ENCODE measurements at places on chromosomes 11 and 22.

DNA sequence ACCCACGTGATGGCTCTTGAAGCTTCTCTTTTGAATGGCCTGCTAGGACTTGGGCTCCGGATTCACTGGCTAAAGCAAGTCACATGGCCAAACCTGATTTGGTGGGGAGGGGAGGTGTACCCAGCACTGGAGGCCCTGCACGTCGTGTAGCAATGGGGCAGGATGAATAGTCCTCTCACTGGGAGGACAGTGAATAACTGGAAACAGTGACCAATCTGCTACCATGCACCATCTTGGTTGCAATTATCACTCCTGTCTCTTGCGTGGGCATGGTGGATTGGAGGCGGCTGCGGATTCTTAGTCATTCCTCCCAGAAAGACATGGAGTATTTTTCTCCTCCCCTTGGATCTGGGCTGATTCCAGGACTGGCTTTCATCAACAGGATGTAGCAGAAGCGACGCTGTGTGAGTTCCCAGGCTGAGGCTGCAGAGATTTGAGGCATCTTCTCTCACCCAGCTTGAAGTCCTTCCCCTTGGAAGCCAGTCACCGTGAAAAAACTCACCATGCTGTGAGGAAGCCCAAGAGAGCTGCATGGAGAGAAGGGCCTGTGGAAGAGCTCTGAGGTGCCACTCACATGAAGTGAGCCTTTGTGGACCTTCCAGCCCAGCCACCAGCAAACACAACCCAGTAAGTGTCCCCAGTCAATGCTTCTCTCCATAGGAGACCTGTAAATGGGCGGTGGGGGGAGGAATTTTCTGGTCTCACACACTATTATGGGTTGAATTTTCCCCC lies 70.4 kb downstream of the IGLL1 start:
- DNase-seq = no peak
- no peaks in the 10 kb centered on the region for H3K4me1 ChIP-seq
- no peak overlapping the region for H3K27ac ChIP-seq
- H3K27me3 ChIP-seq = peaks cover 66% of the 10 kb centered on the region
- no peaks in the 10 kb centered on the region for H3K36me3 ChIP-seq

DNA sequence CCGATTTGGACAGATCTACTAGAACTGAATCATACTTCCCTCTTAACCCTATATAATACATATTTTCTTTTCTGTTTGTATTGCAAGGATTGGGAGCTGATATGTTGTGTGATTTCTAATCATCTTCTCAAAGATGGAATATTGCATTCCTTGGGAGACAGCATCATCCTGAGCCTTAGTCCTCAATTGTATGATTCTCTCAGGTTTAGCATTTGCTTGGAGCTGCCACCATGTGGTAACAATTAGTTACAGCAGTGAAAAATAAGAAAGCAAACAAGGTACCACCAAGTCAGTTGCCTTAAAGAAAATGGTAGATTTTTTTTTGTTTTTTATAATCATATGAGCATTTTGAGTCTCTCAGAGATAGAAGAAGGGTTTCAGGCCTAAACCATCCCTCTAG lies 11.9 kb downstream of the SNX19 start:
- H3K27me3 ChIP-seq = no peaks in the 10 kb centered on the region
- H3K4me3 ChIP-seq = no peak overlapping the region
- DNase-seq = no peak
- H3K27ac ChIP-seq = no peak overlapping the region
- H3K36me3 ChIP-seq = peaks cover 44% of the 10 kb centered on the region
- H3K4me1 ChIP-seq = peaks cover 15% of the 10 kb centered on the region

DNA sequence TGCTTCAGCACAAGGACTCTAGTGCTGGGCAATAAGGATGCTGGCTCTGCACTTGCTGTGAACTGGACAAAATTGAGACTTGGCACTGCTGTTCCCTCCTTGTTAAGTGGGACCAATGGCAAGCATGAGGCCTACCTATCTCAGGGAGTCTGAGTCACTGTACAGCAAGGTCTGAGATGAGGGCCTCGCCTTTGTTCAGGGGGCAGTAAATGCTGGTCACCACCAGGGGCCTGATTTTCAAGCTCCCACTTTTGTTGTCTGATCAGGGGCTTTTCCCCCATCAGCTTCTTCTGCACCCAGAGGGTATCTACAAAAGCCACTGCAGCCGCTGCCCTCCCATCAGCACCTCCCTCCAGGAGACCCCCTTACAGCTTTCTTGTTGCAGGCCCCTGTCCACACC lies 22.8 kb downstream of the DHCR7 start:
- H3K4me3 ChIP-seq = no peak overlapping the region
- H3K27me3 ChIP-seq = peaks cover 5% of the 10 kb centered on the region
- H3K27ac ChIP-seq = no peak overlapping the region
- no peaks in the 10 kb centered on the region for H3K36me3 ChIP-seq
- DNase-seq = no peak

- no peaks in the 10 kb centered on the region for H3K4me1 ChIP-seq
- peaks cover 9% of the 10 kb centered on the region for H3K27me3 ChIP-seq
- H3K27ac ChIP-seq = no peak overlapping the region
- no peak for DNase-seq
Measured at GRCh38 chr11:114594703-114595102, 883 bp downstream of the NXPE4 start.

- H3K36me3 ChIP-seq = peaks cover 39% of the 10 kb centered on the region
- no peaks in the 10 kb centered on the region for H3K4me1 ChIP-seq
- no peak overlapping the region for H3K4me3 ChIP-seq
- no peak for DNase-seq
Measured at GRCh38 chr11:76523147-76523546, 78.3 kb downstream of the EMSY start.

GRCh38 chr22:38135133-38135706 lies 24.7 kb upstream of the BAIAP2L2 start:
- H3K4me1 ChIP-seq = no peaks in the 10 kb centered on the region
- no peak overlapping the region for H3K27ac ChIP-seq
- H3K27me3 ChIP-seq = no peaks in the 10 kb centered on the region
- no peak for DNase-seq
- H3K36me3 ChIP-seq = peaks cover 10% of the 10 kb centered on the region

DNA sequence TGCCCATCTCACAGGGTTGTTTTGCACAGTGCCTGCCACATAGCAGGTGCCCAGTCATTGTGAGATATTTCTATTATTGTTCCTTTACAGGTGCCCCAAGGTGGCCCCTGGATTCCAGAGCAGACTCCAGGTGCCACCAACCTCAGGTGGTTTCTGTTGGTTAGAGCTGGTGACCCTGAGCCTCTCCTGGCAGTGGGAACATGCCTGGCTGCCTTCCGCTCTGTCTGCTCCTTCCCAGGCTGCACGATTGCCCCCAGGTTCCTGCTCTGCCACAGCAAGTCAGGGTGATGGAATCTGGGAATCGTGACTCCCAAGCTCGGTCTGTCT lies 12.6 kb upstream of the OMP start:
- DNase-seq = no peak
- no peak overlapping the region for H3K4me3 ChIP-seq
- no peaks in the 10 kb centered on the region for H3K27me3 ChIP-seq

GRCh38 chr11:61071208-61071681 lies 31.0 kb upstream of the CD5 start:
- H3K27me3 ChIP-seq = no peaks in the 10 kb centered on the region
- DNase-seq = peak; percentile 69
- H3K27ac ChIP-seq = peak overlapping the region; percentile 91
- H3K4me3 ChIP-seq = peak overlapping the region; percentile 73
- no peaks in the 10 kb centered on the region for H3K36me3 ChIP-seq

- H3K36me3 ChIP-seq = no peaks in the 10 kb centered on the region
- no peak for DNase-seq
- H3K4me3 ChIP-seq = no peak overlapping the region
- no peak overlapping the region for H3K27ac ChIP-seq
- no peaks in the 10 kb centered on the region for H3K27me3 ChIP-seq
- no peaks in the 10 kb centered on the region for H3K4me1 ChIP-seq
Measured at GRCh38 chr11:97290464-97291041, 900.7 kb downstream of the JRKL start.

DNA sequence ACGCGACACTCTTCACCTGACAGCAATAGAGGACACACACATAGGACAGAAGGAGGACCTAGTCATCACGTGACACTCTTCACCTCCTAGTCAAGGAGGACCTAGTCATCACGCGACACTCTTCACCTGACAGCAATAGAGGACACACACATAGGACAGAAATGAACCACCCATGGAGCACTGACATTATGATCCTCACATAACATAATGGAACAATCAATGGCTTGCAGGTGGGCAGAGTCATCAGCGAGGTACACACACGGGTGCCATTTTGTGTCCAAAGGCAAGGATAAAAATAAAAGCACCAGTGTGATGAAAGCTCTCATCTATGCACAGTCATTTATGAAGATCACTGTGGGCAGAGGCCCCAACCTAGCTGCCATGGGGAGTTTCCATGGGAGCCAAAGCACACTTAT lies 354.7 kb downstream of the LARGE1 start:
- no peak overlapping the region for H3K4me3 ChIP-seq
- no peak overlapping the region for H3K27ac ChIP-seq
- no peaks in the 10 kb centered on the region for H3K36me3 ChIP-seq

- H3K36me3 ChIP-seq = no peaks in the 10 kb centered on the region
- no peaks in the 10 kb centered on the region for H3K4me1 ChIP-seq
- no peak for DNase-seq
Measured at GRCh38 chr22:47618180-47619010, 855.9 kb downstream of the TBC1D22A start.

GRCh38 chr11:66834943-66835342 lies 8.3 kb upstream of the RCE1 start:
- H3K27ac ChIP-seq = no peak overlapping the region
- peaks cover 12% of the 10 kb centered on the region for H3K4me1 ChIP-seq
- H3K4me3 ChIP-seq = no peak overlapping the region
- no peak for DNase-seq
- H3K27me3 ChIP-seq = no peaks in the 10 kb centered on the region

- no peak for DNase-seq
- no peak overlapping the region for H3K27ac ChIP-seq
- H3K27me3 ChIP-seq = peaks cover 44% of the 10 kb centered on the region
- no peaks in the 10 kb centered on the region for H3K4me1 ChIP-seq
Measured at GRCh38 chr11:113555071-113555619, 79.9 kb upstream of the DRD2 start.

DNA sequence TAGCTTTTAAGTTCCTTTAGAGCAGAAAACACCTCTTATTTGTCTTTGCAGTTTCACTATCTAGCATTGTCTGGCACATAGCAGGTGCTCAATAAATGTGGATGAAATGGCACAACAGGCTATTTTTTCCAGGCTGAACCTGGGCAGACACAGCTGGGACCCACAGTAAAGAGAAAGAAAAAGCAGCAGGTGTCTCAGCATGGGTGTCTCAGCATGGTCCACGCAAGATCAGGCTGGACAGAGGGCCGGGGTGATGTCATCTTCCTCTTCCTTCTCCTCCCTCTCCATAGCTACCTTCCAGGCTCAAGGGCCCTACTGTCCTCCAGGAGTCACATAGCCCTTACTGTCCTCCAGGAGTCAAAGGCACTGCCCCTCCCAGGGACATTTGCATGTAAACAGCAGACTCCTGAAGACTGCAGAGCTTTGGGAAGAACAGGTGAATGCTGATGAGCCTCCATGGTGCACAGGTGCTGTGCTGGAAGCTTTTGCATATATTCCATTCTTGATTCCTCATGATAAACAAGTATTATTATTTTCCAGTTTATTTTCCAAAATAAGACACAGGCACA lies 65.2 kb downstream of the DSCAML1 start:
- peaks cover 21% of the 10 kb centered on the region for H3K27me3 ChIP-seq
- no peak for DNase-seq
- no peaks in the 10 kb centered on the region for H3K4me1 ChIP-seq

GRCh38 chr11:102157219-102157618 lies 47.0 kb downstream of the YAP1 start:
- DNase-seq = no peak
- H3K4me3 ChIP-seq = no peak overlapping the region
- H3K27me3 ChIP-seq = peaks cover 3% of the 10 kb centered on the region
- no peak overlapping the region for H3K27ac ChIP-seq
- no peaks in the 10 kb centered on the region for H3K36me3 ChIP-seq
- H3K4me1 ChIP-seq = no peaks in the 10 kb centered on the region

DNA sequence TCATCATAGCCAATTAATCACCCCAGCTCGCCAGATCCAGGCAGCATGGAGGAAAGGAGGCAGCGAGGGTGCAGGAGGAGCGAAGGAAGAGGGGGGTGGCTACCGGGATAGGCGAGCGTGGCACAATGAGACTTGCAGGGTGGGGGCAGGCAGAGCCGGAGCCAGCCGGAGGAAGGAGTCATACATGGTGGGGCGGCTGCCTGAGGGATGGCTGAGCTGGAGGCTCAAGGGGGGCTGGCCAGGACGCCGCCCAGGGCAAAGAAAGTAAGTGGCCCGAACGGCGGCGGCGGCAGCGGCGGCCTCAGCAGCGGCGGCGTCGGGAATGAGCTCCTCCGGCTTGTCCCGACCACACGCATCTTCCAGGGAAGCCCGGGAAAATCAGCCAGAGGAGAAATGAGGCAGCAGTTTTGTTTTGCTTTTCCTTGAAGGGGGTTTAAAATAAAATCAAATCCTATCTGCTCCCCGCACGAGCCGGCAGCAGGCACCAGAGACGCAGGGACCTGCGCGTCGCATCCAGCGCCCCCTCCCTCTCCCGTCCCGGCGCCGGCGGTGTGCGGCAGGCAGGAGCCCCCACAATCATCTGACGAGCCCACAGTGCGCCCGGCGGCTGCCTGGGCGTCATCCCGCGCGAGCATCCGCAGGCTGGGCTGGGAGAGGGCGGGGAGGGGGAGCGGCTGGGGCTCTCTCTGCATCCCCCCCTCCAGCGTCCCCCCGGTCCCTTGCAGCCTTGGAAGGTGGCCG lies 263.6 kb downstream of the CTTN start:
- H3K27ac ChIP-seq = no peak overlapping the region
- no peak overlapping the region for H3K4me3 ChIP-seq
- no peak for DNase-seq
- peaks cover 3% of the 10 kb centered on the region for H3K36me3 ChIP-seq
- peaks cover 2% of the 10 kb centered on the region for H3K4me1 ChIP-seq
- peaks cover 87% of the 10 kb centered on the region for H3K27me3 ChIP-seq

GRCh38 chr11:77100166-77101042 lies 2.2 kb upstream of the OMP start:
- DNase-seq = no peak
- H3K27me3 ChIP-seq = no peaks in the 10 kb centered on the region
- H3K4me1 ChIP-seq = peaks cover 4% of the 10 kb centered on the region
- no peak overlapping the region for H3K4me3 ChIP-seq
- no peak overlapping the region for H3K27ac ChIP-seq
